A549 treated with AZD2906 at 1 μM for 4 hours (cell line): ENCODE measurements at places on chromosomes 4 and X. TPM values are rescaled to one million over a fixed set of nuclear protein-coding genes. Genes with fewer than 3 reads are reported as not detected.

Gene FNIP2
- total RNA-seq: 5.2 to 8.1 TPM (median 6.6 TPM) in 5 replicates

Gene HMX1
- total RNA-seq: 0.06 to 0.24 TPM (median 0.09 TPM) in 5 replicates

Gene BEX1
- total RNA-seq: not detected in 5 replicates

Gene TMEM156
- total RNA-seq: 16.6 to 22.5 TPM (median 20.0 TPM) in 5 replicates

Gene PCYT1B
- total RNA-seq: 0.02 to 0.08 TPM (median 0.02 TPM) in 5 replicates

Gene S100G
- total RNA-seq: not detected in 5 replicates

Gene ZNF827
- total RNA-seq: 1.8 to 3.6 TPM (median 3.2 TPM) in 5 replicates

Gene NLGN4X
- 0.02 to 0.03 TPM (median 0.03 TPM) in 3 of 5 replicates, not detected in the others for total RNA-seq

Gene SLC4A4
- total RNA-seq: 0.97 to 1.8 TPM (median 1.4 TPM) in 5 replicates

Gene SERTM2
- total RNA-seq: not detected in 5 replicates

Gene ALB
- 0.16 to 1.7 TPM (median 1.5 TPM) in 3 of 5 replicates, not detected in the others for total RNA-seq

Gene NAT8L
- total RNA-seq: 10.2 to 13.8 TPM (median 13.1 TPM) in 5 replicates

Gene GAGE2A
- total RNA-seq: not detected in 5 replicates

Gene HDX
- total RNA-seq: 1.8 to 2.8 TPM (median 2.2 TPM) in 5 replicates

Gene ACTRT1
- total RNA-seq: not detected in 5 replicates

Gene LAP3
- 32.2 to 47.0 TPM (median 33.0 TPM) in 5 replicates for total RNA-seq

Gene ADH1A
- total RNA-seq: not detected in 5 replicates

Gene BEX2
- 8.7 to 11.6 TPM (median 10.6 TPM) in 5 replicates for total RNA-seq

Gene SPANXA1
- 0.17 to 0.24 TPM in 2 of 5 replicates, not detected in the others for total RNA-seq

Gene SHROOM3
- 12.1 to 16.1 TPM (median 15.0 TPM) in 5 replicates for total RNA-seq

Gene GPC4
- 0.01 to 0.05 TPM (median 0.04 TPM) in 5 replicates for total RNA-seq

Gene PABPC4L
- total RNA-seq: 0.03 to 0.10 TPM (median 0.06 TPM) in 5 replicates

Gene PORCN
- total RNA-seq: 15.2 to 16.7 TPM (median 16.0 TPM) in 5 replicates

Gene RAB41
- total RNA-seq: not detected in 5 replicates

Gene MAGEB2
- total RNA-seq: not detected in 5 replicates

Gene SLC2A9
- 0.34 to 0.66 TPM (median 0.38 TPM) in 5 replicates for total RNA-seq

Gene NRK
- total RNA-seq: not detected in 5 replicates

Gene LRIT3
- 0.02 to 0.06 TPM (median 0.02 TPM) in 4 of 5 replicates, not detected in the other for total RNA-seq

Gene ARX
- total RNA-seq: 0.25 to 0.74 TPM (median 0.69 TPM) in 5 replicates

Gene MAGT1
- 33.5 to 51.5 TPM (median 37.0 TPM) in 5 replicates for total RNA-seq

Gene DKK2
- not detected in 5 replicates for total RNA-seq
